ENCODE measurements at places on chromosomes 1 and 21. TPM values are rescaled to one million over a fixed set of nuclear protein-coding genes. Genes with fewer than 3 reads are reported as not detected.

Gene SH2D1B
- 1.0 TPM for total RNA-seq

Gene MFN2
- 69.5 TPM for total RNA-seq

Gene CHIA
- not detected for total RNA-seq

Gene FMOD
- 4.0 TPM for total RNA-seq

Gene RXFP4
- not detected for total RNA-seq

Gene SLC5A9
- not detected for total RNA-seq

Gene LCK
- total RNA-seq: 221 TPM

Gene EDN2
- not detected for total RNA-seq

Gene TTC22
- total RNA-seq: 0.76 TPM

Gene SDC3
- total RNA-seq: 0.46 TPM

Gene APCS
- not detected for total RNA-seq

Gene HSD3B2
- not detected for total RNA-seq

Gene SLC25A34
- total RNA-seq: 1.6 TPM

Gene SDHC
- total RNA-seq: 190 TPM

Gene PTPN7
- 398 TPM for total RNA-seq

Gene PGBD2
- total RNA-seq: 6.7 TPM

Gene LAD1
- total RNA-seq: not detected

Measured in activated T-helper 2 cell treated with anti-CD3 and anti-CD28 coated beads, Interferon-gamma antibody, Interleukin-2, Interleukin-4, amounts not matched to agents 10 μg/mL and 5 μg/mL and 100 μg/mL, durations not matched to agents 14 hours and 24 hours and 36 hours (primary cell).